Frontal cortex (tissue), 4 donors: ENCODE measurements at places on chromosomes 5 and 9.

DNA sequence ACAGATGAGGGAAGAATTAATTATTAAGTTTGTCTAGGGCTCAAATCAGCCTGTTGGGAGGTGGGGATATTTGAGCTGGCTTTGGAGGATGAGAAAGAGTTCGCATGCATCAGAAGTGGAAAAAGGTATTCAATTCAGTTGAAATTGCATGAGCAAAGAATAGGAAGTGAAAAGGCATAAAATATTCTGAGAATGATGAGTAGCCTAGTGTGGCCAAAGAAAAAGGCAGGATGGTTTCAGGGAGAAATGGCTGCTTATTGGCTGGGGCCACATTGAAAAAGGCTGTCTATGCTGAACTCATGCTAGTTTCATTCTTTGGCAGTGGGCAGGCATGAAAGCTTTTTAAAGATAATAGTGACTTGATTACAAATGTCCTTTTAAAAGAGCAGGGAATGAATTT is 235.4 kb upstream of the RIOK2 start:
- no peak for DNase-seq

GRCh38 chr9:88077071-88077617 is 61.1 kb downstream of the SPATA31C2 start:
- no peak for DNase-seq

DNA sequence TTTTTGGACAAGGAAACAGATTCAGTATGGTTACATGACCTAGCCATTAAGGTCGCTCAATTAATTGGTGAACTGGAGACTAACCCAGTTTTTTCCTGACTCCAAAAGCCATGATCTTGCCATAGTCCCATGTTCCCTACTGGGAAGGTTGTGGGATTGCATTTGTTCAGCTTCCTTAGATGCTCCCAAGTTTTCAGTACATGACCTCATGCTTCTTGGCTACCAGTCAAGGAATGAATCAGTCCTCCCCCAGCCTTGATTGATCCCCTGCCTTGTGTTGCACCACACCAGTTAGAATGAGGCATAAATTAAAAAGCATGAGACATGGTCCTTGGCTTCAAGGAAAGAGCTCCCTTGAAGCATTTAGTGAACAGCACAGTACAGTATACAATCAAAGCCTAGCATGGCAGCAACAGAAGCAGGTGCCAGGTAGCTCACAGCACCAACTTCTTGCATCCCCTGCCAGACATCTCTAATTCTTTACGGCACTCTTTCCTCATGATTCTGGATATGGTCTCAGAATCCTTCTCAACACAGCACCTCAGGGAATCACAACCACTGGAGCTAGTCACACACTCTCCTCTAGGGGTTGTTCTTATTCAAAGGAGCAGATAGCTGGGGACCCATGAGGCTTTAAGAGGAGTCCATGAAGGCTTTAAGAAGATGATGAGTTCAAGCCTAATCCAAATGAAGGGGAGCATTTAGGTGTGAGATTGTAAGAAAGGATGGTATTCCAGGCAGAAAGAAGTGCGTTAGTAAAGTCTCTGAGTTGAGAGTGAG is 295.5 kb upstream of the CLINT1 start:
- DNase-seq = no peak

GRCh38 chr5:9063615-9064245 is 482.1 kb downstream of the SEMA5A start:
- no peak for DNase-seq

- DNase-seq = no peak
Measured at GRCh38 chr5:130032807-130033206, 128.5 kb downstream of the CHSY3 start.

GRCh38 chr9:134057751-134058701 is 9.8 kb downstream of the BRD3 start:
- no peak for DNase-seq

DNA sequence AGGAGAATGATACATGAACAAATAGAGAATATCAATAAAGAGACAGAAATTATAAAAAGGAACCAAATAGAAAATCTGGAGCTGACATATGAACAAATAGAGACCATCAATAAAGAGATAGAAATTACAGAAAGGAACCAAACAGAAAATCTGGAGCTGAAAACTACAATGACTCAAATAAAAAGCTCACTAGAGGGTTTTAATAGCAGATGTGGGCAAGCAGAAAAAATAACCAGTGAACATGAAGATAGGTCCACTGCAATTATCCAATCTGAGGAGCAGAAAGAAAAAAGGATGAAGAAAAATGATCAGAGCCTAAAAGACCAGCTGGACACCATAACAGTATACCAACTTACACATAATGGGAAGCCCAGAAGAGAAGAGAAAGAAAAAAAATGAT is 353.7 kb downstream of the ARL15 start:
- DNase-seq = no peak

GRCh38 chr5:115559524-115559923 is 14.9 kb upstream of the FEM1C start:
- DNase-seq = no peak

GRCh38 chr5:1136814-1137213 is 25.0 kb upstream of the SLC12A7 start:
- DNase-seq = no peak

DNA sequence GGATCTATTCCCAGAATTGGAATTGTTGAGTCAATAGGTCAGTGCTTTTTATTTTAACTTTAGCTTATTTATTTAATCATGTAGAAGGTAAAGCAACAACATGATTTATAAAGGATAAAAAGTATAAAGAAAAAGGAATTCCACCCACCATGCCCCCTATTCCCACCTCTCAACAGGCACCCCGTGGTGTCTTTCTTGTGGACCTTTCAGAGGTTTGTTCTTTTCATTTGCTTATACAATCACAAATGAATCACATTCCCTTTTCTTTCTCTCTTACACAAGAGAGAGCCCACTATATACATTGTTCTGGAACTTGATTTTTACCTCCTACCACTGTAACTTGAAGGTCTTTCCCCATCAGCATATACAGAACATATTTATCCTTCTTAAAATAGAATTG is 37.2 kb upstream of the SMIM32 start:
- no peak for DNase-seq

GRCh38 chr9:117992006-117992405 is 287.8 kb downstream of the TLR4 start:
- no peak for DNase-seq

GRCh38 chr9:114053246-114054005 is 24.7 kb downstream of the AMBP start:
- DNase-seq = no peak

DNA sequence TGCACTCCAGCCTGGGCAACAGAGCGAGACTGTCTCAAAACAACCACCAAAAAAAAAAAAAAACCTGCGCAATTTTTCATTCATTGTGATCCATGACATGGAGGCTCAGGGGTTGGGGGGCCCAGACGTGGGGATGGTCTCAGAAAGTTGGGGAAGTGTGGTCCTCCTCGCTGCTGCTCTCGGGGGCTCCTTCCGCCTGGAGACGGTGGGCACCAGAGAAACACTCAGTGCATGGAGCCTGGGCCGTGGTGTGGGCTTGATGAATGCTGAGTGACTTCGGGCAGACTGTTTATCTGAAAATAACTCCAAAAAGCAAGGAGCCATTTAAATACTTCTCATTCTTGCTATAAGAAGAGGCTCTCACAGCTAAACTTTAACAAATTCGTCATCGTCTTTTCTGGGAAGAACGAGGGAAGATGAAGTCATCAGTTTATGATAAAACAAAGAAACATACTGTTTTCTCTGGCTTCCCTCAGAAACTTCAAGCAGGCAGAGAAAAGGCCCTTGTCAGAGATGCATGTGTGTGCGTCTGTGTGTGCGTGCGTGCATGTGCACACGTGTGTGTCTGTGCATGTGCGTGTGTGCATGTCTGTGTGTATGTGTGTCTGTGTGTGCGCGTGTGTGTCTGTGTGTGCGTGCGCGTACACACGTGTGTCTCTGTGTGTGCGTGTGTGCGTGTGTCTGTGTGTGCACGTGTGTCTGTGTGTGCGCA is 35.0 kb downstream of the RASGEF1C start:
- no peak for DNase-seq

- no peak for DNase-seq
Measured at GRCh38 chr5:56003679-56004078, 8.9 kb upstream of the IL6ST start.

GRCh38 chr9:102855641-102856040 is 139.5 kb upstream of the CYLC2 start:
- DNase-seq = no peak

- DNase-seq = no peak
Measured at GRCh38 chr9:15354713-15355112, 47.7 kb upstream of the TTC39B start.

DNA sequence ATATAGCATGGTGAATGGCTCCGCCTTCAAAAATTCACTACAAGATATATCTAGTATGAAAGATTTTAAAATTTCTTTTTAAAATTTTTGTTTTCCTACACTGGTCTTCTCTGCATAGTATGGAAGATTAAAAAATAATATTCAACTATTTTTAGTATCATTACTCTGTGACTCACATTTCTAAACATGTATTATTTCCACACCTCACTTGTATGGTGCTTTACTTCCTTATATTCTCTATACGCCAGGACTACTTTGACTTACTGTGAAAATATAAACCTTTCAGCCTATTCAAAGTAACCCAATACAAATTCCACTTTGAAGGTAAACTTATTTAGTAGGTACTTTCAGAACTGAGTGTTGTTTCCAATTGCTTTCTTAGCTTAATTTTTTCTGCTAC is 26.8 kb upstream of the TXNDC8 start:
- no peak for DNase-seq

DNA sequence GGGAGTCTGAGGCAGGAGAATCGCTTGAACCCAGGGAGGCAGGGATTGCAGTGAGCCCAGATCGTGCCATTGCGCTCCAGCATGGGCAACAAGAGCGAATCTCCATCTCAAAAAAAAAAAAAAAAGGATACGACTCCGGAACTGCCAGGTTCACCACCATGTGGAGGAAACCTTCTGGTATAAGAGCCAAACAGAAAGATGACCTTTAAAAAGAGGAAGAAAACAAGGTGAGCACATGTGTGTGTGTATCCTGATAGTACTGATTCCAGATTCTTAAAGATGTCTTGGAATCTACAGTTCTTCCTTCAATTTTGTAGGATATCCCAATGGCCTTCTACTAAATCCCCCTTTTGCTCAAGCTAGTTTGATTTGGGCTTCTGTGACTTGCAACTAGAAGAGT is 33.7 kb downstream of the FBXO10 start:
- DNase-seq = no peak

- DNase-seq = no peak
Measured at GRCh38 chr9:112032743-112033142, 136.1 kb downstream of the UGCG start.

- DNase-seq = no peak
Measured at GRCh38 chr5:14097998-14098471, 45.1 kb upstream of the TRIO start.

DNA sequence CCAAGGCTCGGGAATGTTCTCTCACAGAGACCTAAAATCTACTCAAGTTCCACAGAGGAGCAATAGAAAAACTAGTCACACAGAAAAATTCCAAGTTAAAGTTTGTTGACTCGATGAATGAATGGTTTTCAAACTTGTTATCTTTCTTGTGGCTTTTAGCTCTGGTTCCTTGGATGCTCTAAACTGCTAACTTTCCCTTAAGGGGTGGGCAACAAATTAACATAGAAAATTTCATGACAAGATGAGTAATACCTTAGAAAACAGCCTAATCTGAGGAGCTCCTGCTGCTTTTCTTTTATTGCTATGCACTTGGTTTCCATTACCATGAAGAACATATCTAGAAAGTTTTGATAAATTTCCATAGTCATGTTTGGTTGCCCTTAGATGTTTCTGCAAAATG is 100.2 kb upstream of the CCDC112 start:
- DNase-seq = no peak

DNA sequence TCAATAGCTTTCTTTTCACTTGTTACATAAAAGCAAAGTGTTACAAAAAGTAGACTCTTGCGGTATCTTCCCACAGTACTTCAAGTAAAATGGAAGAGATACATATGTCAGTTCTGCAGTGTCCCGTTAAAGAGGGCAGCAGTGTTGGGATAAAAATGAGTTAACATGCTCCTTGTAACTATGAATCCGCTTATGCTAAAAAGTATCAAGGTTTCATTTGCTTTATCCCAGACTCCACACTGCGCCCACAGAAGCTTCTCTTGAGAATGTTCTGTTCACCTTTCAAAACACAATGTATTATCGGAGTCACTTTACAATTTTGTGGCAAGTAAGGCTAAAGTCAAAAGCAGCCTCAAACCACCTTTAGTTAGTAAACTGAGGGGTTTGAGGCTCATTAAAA is 790 bp downstream of the PTAR1 start:
- DNase-seq = no peak

GRCh38 chr9:25308549-25308948 is 369.7 kb downstream of the TUSC1 start:
- DNase-seq = no peak
